ENCODE measurements at places on chromosomes 6 and 20.
A peak's percentile ranks its signal among the peaks of the same experiment; 100 is the strongest.

GRCh38 chr6:160391419-160392116 is 43.4 kb downstream of the SLC22A3 start:
- no peak for DNase-seq

DNA sequence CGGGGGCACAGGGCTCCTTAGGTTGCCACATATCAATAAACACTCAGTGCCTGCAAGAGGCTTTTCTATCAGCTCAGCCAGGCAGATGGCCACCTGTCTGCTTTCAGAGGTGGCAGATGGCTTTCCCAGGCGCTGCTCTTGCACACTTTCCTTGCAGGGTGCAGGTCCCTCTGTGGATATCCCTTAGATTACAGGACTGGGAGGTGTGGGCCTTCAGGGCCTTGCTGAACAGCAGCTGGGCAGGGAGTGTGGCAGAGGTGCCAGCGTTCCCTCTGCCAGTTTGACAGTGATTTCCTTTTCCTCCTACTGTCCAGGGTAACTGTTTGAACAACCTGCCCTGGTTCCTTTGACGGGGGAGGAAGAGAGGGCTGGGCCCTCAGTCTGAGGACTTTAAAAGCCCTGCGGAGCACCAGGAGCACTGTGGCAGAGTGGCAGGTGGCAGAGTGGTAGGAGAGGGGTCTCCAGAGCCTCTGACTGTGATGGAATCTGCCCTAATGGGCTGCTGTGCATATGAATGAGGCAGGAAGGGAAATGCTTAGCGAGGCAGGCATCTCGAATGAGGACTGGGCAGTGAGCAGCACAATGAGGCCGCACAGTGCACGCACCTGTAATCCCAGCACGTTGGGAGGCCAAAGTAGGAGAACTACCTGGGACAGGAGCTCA is 34.2 kb downstream of the ABHD12 start:
- DNase-seq: no peak

- DNase-seq: no peak
These were observed 85.5 kb downstream of the UNC5CL start for GRCh38 chr6:40953486-40953885.

DNA sequence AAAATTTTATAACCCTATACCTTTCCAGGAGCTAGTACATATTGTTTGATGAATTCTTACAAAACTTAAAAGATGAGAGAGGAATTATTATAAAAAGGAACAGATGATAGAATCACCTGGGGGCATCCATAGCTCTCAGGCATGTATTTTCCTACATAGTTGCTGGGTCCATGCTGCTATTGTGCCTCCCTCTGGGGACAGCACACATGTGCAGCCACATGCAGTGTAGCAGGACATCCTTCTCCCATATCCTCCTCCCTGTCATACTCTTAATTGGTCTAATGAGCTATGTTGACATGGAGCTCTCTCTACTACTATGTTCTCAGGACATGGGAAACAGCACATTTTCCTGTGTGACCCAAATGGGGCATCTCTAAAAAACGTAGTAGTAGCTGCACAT is 898.2 kb upstream of the MAP3K7 start:
- no peak for DNase-seq

DNA sequence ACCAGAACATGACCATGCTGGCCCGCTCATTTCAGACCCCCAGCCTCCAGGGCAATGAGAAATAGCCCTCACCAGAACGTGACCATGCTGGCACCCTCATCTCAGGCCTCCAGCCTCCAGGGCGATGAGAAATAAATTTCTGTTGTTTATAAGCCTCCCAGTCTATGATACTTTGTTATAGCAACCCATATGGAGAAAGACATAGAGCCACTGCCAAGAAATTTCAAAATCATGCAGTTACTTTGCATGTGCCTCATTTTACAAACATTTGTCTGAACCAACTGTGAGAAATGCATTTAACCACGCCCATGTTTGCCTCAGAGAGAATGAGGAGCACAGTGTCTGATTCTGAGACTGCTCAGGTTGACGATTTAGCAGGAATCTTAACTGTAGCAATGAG is 15.5 kb downstream of the CYP39A1 start:
- DNase-seq: no peak

DNA sequence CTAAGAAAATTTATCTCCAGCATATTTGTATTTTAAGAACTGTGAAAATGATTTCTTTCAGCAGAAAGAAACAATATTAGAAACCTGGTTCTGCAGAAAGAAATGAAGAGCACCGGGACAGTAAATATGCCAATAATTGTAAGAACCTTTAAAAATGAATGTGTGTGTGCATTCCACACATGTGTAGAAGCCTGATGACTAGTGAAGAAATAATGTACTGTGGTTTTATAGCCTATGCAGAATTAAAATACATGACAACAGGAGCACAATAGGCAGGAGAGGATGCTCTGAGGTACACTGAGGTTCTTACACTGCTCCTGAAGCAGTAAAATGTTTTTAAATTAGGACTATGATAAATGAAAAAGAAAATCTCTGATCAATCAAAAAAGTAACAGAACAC is 48.9 kb downstream of the SNX14 start:
- no peak for DNase-seq

GRCh38 chr6:95232446-95232845 is 344.9 kb upstream of the MANEA start:
- DNase-seq: no peak

- DNase-seq: no peak
These were observed 573.5 kb downstream of the COL12A1 start for GRCh38 chr6:74632196-74632875.

- no peak for DNase-seq
These were observed 111.0 kb downstream of the PLCB1 start for GRCh38 chr20:8242827-8243724.

DNA sequence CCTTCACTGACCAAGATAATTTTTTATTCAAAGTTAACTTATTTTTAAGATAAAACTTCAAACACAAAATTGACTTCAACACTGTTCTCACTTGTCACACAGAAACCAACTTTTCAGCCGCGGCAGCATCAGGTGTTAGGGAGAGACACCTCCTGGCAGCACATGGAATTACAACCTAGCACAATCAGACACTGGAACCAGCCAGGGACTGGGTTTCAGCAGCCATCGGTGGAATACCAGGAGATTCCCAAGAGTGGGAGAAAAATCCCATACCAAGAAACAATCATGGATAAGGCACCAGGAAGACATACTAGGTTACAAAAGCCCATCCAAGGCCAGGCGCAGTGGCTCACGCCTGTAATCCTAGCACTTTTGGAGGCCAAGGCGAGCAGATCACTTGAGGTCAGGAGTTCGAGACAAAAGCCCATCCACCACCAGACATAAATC is 70.0 kb downstream of the SNX5 start:
- DNase-seq: no peak

- no peak for DNase-seq
These were observed 2.4 kb upstream of the GPX5 start for GRCh38 chr6:28523241-28523622.

DNA sequence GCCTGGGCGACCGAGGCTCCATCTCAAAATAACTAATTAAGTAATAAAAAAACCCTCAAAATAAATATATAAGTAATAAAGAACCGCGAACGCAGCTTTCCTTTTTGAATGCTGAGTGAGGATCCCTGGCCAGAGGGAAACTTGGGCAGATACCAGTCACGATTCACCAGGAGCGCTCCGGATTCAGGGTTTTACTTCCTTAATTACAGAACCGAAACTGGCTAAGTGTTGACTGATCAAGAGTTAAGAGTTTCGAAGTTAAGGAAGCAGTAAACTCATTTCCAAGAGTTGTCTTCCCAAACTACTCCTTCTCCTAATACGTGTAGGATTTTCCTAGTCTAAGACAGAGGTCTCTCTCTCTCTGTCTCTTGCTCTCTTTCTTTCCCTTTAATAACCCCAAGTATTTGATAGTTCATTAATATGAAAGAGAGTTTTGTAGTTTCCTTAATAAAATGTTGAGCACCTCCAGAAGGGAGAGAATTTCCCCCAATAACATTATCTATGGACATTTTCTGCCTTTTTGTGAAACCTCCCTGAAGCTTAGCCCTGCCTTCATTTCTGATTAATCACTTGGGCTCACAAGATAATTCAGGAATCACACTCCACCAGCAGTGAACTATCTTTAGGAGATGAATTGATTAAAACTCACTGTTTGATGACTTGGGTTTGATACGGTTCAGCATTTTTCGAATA is 61.4 kb upstream of the ZNF217 start:
- no peak for DNase-seq

GRCh38 chr6:130993292-130993765 is 69.7 kb downstream of the EPB41L2 start:
- DNase-seq: no peak

GRCh38 chr6:146041282-146041681 is 12.4 kb downstream of the GRM1 start:
- DNase-seq: no peak

DNA sequence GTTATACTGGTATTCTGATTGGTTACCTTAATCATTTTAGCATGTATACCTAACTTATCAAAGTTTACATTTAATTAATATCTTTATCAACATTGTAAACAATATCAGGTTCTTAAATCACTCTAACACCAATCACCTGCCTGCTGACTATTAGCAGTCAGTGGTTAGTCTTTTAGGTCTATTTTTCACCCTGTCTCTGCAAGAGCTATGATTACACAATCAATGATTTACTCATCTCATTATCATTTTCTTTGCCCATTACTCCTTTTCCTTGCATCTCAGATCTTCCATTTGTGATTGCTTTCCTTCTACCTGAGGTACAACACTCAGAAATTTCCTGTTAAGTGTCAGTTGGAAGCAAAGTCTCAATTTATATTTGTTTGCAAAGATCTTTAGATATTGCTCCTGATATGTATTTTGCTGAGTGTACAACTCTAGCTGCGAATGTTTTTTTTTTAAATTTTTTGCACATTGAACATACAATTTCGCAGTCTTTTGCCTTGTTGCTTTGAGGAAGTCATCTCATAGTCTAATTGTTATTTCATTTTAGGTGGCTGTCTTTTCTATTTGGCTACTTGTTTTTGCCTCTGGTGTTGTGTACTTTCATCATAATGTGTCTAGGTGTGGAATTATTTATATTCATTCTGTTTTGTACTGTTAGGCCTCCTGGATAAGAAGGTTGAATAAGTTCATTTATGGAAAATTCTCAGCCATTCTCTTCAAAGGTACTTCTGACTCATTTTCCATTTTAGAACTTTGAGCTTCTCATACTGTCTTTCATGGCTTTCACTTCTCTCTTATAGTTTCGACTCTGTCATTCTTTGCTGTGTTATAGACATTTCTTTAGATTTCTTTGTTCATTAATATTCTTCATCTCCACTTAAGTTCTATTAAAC is 104.9 kb upstream of the CEP162 start:
- DNase-seq: peak; percentile 24

DNA sequence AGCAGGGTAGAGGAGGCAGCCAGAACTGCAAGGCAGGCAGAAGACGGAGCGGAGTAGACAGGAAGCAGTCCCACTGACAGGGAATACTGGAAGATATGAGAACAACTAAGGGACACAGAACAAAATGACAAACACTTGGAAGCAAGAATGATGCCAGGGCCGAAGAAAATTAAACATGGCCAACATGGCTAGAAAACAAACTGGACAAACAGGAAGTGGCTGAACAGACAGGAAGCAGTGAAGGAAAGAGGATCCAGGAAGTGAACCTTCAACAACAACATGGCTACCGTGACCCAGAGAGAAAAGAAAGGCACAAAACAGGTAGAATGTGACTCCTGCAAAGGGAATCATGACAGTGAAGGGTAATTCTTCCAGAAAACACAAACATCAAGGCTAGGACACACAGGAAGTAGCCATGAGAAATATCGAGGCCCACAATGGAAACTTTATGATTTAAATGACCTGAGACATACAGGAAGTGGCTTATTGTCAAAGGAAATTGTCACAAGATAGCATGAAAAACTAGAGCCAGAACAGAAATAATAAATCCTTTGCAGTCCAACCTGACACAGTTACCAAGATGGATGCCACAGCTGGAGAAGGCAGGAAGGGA is 9.1 kb downstream of the COL11A2 start:
- no peak for DNase-seq

DNA sequence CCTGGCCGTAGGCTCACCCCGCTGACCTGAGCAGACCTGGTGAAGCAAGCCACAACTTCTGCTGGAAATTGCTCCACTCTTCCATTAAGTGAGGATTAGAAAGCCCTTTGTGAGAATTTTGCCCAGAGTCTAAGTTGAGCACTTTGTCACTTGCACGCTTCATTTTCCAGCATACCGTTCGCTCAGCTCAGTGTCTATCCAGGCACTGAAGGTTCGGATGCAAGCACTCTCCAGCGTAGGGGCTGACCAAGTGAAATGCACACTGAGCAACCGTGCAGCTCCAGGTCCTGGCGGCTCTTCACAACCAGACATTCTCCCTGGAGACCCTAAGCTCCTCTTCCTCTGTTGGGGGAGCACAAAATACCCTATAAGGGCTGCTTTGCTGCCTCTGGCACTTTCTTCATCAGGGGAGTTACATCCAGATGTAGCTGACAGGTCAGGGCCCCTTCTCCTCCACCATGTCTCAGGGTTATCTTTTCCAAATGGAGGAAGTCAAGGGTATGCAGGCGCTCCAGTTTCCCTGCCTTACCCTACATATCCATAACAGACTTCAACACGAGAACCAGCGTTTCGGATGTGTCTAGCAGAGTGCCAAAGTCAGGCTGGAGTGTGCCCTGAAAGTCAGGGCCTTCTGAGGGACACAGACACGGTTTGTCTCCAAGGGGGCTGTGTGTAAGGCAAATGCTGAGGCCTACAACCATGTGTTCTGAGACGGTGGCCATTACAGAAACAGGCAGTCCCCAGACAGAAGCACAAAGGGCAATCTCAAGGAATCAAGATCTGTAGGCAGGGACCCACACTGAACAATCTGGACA is 146.7 kb upstream of the AFDN start:
- no peak for DNase-seq

- no peak for DNase-seq
These were observed 29.6 kb upstream of the SMIM26 start for GRCh38 chr20:18537651-18538050.

DNA sequence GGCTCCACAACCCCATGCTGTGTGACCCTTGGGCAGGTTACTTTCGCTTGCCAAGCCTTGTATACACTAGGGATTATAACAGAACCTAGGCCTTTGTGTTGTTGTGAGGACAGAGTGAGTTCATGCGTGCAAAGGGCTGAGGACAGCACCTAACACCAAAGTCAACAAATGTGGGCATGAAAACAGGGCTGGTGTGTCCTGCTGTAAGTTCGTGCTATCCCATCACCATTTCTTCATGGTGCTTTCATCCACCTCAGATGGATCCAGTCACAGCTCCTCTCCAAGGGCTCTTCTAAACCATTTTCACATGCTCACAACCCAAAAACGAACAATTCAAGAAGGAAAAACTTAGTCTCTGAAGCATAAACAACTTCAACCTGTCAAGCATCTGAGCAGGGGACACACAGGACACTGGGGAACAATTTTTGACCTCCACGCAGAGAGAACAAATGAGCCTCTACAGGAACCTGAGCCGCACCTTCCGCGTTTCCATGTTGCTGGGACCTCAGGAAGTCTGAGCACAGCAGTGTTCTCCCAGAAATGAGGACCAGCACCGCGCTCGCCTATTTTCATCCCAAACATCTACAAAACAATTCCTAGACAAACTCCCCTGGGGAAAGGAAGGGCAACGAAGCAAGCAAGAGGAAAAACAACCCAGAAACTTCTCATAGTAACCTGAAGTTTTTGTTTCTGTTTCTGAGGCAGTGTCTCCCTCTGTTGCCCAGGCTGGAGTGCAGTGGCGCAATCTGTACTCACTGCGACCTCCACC is 3.1 kb downstream of the LRP11 start:
- no peak for DNase-seq

- DNase-seq: no peak
These were observed 437.7 kb upstream of the ADGRB3 start for GRCh38 chr6:68197356-68197755.
